ENCODE measurements at places on chromosomes 11 and 22.

- no peak for DNase-seq
These were observed 13.3 kb downstream of the APOL3 start for GRCh38 chr22:36147196-36147791.

DNA sequence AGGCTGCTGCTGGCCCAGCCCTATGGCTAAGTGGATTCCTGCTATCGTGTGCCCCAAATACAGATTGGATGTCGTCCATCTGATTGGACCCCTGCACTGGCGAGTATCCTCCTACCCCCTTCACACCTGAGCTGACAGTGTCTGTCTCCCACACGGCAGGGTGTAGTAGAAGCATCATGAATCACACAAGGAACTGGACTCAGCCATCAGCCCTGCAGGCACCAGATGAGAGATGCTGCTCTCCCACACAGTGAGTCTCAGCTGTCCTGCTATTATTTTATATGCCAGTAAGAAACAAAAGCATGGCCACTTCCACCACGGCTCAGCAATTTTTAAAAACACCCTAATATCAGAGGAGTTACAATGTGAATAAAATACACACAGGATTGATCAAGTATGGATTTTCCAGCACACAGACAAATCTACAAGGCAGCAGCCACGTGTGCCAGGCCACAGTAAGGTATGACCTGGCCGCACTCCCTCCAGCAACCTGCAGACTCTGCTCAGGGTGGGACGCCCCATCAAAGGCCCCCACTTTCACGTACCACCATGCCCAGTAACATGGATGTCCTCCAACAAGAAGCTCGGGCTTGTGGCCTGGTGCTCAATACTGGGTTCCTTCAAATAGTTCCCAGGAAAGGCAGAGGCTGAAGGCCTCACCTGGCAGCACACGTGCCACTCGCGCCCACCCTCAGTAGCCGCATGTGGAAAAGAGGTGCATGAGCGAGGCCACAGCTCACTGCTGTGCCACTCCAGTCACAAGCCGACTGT is 16.4 kb upstream of the SLC25A1 start:
- no peak for DNase-seq

GRCh38 chr11:75836417-75836816 is 21.4 kb downstream of the UVRAG start:
- no peak for DNase-seq

DNA sequence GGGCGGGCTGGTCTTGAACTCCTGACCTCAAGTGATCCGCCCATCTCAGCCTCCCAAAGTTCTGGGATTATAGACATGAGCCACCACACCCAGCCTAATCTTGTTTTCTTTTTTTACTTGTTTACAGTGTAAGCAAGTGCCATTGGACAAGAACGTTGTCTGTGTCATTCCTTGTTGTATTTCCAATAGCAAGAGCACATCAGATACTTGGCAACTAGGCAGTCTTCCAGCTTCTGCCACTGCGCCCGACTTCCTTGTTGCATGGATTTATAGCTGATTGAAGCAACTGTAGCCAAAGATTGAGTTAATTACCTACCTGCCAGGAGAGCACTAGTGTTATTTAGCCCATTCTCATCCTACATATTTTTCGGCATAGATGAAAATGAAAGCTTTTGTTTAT is 3.1 kb upstream of the SGSM3 start:
- no peak for DNase-seq

GRCh38 chr11:116730241-116730561 is 42.6 kb downstream of the BUD13 start:
- no peak for DNase-seq

- no peak for DNase-seq
These were observed 921.9 kb upstream of the TENM4 start for GRCh38 chr11:80362563-80363340.

DNA sequence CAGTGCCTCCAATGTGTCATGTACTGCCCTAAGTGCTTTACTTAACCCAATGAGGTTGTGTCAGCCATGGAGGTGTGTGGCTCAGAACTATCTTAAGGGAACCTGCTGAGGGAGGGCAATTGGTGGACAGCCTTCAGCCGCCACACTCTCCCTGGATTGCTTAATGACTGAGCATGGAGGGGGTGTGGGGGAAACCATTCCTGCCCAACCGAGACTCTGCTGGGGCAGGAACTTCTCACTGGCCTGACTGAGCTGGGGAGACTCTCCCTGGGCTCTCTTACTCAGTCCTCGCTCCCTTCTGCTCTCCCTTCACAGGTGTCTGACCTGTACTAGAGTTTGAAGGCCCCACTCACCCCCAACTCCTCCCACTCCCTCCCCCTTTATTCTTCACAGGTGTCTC is 114.8 kb downstream of the CCDC81 start:
- no peak for DNase-seq

DNA sequence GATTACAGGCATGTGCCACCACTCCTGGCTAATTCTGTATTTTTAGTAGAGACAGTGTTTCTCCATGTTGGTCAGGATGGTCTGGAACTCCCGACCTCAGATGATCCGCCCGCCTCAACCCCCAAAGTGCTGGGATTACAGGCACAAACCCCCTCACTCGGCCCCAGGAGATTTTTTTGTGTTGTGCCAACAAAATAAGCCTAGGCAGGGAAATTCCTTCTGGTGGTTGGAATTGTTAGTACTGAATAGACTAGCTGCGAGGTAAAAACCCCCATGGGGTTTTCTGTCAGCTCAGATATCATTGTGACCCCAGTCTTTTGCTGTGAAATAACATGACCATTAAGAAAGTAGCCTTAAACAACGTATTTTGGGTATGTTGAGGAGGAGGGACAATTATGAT is 144.9 kb downstream of the BCR start:
- DNase-seq, result no peak

- no peak for DNase-seq
These were observed 32.4 kb upstream of the CBX7 start for GRCh38 chr22:39184586-39185577.

- DNase-seq, result no peak
These were observed 360.8 kb upstream of the PITPNB start for GRCh38 chr22:28279888-28280287.

DNA sequence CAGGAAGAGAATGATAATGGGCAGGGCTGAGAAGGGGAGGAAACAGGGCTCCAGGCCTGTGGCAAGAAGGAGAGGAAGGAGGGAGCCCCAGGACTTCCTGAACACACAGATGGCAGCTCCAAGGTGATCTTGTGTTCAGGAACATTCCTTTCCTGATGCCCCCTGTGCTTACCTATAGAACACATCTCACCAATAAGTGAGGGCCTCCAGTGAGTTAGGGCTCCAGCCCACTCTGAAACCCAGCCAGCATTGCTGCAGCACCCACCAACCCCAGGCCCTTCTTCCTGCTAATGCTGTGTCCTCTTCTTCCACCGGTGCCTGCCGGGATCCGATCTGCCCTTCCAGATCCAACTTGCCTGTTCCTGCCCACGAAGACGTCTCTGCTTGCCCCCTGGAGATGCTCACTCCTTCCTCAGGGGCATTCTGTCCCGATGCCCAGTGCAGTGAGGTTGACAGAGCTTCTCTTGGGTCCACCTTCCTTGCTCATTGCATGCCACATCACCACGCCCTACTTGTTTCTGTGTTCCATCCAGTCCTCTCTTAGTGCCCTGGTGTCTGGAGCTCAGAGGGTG is 17.4 kb downstream of the ANKK1 start:
- DNase-seq, result no peak

- no peak for DNase-seq
These were observed 642 bp upstream of the CASTOR1 start for GRCh38 chr22:30289980-30290313.

GRCh38 chr11:62909107-62909894 is 11.9 kb downstream of the CHRM1 start:
- no peak for DNase-seq

- DNase-seq, result no peak
These were observed 22.5 kb downstream of the TMPRSS13 start for GRCh38 chr11:117906710-117907109.

GRCh38 chr11:130582981-130583380 is 134.5 kb downstream of the ADAMTS15 start:
- no peak for DNase-seq

DNA sequence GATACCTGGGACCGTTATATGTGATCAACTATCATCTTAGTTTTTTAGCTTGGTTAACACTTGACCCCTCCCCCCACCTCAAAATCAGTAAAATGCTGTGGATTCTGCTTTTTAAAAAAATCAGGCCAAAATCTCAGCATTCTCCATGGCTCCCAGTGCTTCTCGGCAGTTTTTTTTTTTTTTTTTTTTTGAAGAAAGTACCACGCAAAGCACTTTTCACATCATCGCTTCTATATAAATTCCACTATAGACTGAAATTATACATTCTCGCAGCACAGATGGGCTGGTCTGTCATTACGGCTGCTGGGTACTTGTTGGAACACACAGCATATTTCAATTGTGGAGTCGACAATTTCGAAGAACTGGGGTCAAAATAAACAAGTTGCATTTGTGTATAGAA is 67.7 kb upstream of the PPARA start:
- no peak for DNase-seq

DNA sequence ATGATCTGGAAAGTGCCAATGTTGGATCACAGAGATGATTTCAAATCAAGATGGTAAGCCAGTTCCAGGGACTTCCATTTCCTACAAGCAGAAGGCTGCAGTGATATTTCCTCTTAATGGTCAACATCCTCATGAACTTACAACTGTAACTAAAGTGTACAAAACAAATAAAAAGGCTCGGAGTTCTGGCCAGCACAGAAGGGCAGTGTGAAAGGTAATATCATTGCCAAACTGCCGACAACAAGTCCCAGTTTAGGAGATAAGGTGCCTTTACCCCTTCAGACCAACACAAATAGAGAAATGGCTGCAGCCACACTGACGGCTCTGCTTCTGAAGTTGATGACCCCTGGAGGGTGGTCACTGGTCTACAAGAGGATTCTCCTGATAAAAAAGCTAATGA is 91.1 kb downstream of the ETS1 start:
- no peak for DNase-seq

- DNase-seq, result no peak
These were observed 366.9 kb downstream of the NTM start for GRCh38 chr11:131737357-131737756.

DNA sequence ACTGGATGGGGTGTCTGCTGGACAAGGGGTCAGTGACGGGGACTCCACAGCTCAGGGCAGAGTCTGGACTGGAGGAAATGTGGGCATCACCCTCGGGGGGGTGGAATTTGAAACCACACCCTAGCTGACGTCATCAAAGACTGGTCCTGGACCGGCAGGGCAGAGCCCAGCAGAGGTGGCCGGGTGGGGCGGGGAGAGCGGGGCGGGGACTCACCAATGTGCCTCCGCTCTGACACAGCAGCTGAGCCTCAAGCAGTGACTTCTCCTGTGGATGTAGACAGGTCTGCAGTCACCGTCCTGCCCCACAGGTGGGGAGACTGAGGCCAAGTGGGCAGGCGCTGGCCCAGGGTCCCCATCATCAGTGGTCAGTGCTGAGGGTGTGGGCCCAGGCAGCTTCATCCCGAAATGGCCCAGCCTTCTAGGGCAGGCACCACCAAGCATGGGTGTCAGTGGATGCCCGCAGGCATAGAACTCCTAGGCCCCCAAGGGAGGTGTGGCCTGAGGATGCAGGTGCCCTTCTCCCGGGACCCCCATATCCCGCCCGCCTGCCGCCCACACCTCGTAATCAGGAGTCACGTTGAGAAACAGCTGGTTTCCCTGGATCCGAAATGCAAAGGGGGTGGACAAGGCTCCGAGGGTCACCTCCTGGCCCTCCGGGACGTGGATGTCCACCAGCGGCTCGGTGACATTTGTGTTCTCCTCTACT is 603 bp downstream of the CDHR5 start:
- no peak for DNase-seq

DNA sequence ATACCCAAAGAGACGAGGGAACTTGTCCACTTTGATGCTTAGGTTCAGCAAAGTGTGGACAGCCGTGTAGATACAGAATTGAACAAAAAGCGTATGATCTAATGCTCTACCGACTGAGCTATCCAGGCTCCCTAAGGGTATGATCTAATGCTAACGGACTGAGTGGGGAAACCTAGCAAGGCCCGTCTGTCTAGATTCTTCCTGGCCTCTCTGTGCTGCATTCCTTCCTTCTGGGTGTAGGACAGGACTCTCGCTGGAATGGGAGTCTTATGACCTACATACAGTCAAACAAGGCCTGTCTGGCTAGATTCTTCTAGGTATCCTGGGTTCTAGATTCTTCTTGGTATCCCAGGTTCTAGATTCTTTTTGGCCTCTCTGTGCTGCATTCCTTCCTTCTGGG is 8.4 kb upstream of the SLC15A3 start:
- no peak for DNase-seq

DNA sequence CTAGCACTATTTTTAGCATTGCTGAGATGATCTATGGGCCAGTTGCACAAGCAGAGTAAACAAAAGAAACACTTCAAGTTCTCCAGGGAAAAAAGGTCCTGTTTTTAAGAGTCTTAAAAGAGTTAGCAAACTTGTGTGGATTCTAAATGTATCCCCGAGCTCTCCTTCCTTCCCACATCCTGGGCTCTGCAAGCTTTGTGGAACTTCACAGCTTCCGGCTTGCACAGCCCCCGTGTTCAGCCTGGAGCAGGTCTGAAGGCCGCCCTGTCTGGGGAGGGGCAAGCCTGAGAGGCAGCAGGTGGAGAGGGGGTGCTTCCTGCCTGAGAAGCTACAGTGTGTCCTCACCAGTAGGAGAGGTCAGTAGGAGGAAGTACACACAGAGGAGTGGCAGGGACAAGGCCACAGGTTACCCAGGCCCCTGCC is 35.1 kb upstream of the SUSD2 start:
- DNase-seq, result peak; percentile 48

- no peak for DNase-seq
These were observed 6.3 kb upstream of the PYGM start for GRCh38 chr11:64765851-64766665.

DNA sequence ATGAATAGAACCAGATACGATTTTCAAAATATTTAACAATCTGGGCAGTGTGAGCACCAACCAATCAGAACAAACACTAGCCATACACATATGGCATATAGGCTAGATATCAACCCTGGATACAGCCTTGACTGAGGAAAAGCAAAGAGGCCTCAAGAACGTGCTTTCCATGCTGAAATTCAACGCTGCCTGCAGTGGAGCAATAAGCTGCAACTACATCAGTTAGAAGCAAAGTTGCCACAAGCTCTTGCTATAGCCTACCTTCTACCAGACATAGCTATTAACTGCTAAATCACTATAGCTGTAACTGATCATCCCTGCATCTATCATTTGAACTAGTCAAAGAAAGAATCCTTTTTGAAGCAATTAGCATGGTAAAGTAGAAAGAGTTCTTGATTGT is 42.5 kb downstream of the DENND5A start:
- no peak for DNase-seq

DNA sequence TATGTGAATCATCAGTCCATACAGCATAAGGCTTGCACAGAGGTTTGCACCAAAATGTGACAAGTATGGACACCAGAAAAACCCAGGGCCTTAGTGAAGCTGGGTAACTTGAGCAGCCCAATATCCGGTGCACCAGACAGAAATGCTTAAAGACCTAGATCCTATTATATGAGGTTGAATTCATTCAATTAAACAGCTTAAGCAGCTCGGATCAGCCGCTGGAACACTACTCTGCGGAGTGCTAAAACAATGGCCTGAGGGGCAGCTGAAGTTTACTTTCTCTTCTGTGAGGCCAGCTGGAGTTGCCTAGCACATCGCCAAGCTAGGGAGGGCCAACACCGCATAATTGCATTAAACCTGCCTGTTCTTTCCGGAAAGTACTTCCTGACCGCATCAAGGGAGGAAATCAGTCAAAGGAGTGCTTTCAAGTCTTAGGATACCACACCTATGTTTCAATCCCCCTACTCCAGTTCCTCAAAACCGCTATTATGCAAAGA is 17.0 kb upstream of the FAM181B start:
- no peak for DNase-seq
